H7 (cell line): ENCODE measurements at places on chromosomes 16 and 17. TPM values are rescaled to one million over a fixed set of nuclear protein-coding genes. Genes with fewer than 3 reads are reported as not detected.
A peak's percentile ranks its signal among the peaks of the same experiment; 100 is the strongest.

ACSF3 gene
- 20.2 and 24.0 TPM in 2 replicates for total RNA-seq

TGFB1I1 gene
- 3.0 and 3.1 TPM in 2 replicates for total RNA-seq

ZNF276 gene
- 8.0 and 11.4 TPM in 2 replicates for total RNA-seq

DNA sequence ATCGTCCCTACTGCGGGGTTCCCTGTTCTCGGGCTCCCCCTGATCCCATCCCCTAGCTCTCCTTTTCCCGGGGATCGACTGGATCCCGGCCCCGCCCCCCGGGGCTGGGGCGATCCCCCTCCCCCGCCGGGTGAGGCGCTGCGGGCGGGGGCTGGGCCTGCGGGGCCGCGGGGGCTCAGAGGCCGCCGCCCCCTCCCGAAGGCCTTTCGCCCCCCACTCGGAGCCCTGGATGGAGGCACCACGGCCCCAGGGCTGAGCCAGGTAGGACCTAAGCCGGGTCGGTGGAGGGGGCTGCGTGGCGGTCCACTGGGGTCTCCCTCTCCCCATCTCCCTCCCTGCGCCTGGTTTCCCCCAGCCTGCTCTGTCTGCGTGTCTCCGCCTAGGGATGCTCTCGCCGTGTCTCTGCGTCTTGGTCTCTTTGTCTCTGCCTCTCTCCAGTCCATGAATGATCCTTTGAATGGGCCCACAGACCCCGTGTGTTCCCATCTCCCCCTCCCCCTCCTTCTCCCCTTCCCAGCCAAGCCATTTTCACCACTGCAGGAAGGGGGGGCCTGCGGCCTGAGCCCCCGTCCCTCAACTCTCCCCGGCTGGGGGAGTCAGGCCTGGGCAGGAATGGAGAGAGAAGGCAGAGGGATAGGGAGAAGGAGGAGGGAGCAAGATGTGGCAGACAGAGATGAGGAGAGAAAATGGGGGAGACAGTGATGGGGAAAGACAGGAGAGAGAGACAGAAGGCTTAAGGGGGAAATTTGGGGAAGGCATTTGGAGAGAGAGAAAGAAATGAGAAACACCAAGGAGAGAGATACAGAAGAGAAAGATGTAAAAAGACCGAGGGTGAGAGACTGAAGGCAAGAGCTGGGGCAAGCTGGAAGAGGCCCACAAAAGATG is 1.7 kb upstream of the TMEM256 start:
- DNase-seq: peak; percentile 89

DNA sequence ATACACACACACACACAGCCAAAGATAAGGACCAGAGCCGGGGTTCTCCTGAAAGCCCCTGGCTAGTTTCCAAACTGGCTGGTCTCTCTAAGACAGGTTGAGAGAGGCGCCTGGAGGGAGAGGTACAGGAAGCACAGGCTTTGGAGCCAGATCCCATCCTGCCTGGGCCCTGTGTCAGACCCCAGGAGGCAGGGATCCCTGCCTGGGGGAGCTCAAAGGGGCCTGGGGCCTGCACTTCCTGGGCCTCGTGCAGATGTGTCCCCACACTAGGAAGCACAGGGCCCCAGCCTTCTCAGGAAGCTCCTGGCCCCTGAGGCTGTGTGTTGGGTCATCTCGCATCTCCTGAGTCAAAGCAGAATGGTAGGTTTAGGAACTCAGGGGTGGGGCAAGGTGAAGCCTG is 16.0 kb downstream of the SLC5A10 start:
- no peak for DNase-seq

GRCh38 chr17:81009136-81009535 is 17.5 kb downstream of the CHMP6 start:
- peak; percentile 36 for DNase-seq

GRCh38 chr17:12180644-12181261 is 160.1 kb downstream of the MAP2K4 start:
- DNase-seq: peak; percentile 47
